Stimulated activated naive B cell treated with anti-CD40 and anti-IgM and Interleukin-4, amounts not matched to agents 10 μg/mL and 1 μg/mL and 100 μg/mL, for 72 hours (primary cell): ENCODE measurements at places on chromosomes 5 and 9.

DNA sequence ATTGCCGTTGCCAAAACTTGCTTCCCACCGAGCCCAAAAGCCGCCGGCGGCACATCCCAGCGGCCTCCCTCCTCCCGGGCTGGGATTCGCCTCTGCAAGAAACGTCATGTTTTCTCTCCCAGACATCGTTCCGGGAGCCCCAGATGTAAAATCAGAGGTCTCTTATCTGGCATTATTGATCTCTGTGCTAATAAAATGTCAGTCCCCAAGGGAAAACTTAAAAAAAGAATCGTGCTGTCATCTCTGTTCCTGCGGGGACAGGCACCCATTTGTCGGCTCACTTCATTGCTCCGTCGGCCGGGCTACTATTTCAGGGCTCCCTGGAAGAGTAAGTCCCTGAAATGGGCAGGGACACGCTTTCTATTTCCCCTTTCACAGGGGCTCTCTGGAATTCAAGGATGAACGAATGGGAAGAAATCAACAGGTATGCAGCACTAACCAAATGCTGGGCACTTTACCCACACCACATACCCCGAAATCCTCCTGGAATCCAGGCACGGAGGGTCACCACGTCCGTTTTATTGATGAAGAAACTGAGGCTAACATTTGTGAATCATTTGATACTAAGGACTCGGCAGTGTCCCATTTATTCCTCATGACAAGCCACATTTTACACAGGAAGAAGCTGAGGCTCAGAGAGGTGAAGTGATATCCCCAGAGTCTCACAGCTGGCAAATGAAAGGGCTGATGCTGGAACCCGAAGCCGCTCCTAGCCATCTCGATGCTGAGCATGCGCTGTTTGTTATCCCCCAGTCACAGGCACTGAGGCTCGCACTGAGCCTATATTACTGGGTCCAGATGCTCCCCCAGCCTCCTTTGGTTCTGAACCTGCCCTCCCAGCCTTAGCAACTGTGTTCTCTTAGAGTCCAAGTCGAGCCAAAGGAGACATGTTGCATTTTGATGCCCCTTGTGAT is 35.7 kb upstream of the MSX2 start:
- peaks cover 44% of the 10 kb centered on the region for H3K27me3 ChIP-seq
- H3K27ac ChIP-seq: no peak overlapping the region
- H3K4me1 ChIP-seq: peaks cover 7% of the 10 kb centered on the region
- no peaks in the 10 kb centered on the region for H3K36me3 ChIP-seq
- DNase-seq: no peak

DNA sequence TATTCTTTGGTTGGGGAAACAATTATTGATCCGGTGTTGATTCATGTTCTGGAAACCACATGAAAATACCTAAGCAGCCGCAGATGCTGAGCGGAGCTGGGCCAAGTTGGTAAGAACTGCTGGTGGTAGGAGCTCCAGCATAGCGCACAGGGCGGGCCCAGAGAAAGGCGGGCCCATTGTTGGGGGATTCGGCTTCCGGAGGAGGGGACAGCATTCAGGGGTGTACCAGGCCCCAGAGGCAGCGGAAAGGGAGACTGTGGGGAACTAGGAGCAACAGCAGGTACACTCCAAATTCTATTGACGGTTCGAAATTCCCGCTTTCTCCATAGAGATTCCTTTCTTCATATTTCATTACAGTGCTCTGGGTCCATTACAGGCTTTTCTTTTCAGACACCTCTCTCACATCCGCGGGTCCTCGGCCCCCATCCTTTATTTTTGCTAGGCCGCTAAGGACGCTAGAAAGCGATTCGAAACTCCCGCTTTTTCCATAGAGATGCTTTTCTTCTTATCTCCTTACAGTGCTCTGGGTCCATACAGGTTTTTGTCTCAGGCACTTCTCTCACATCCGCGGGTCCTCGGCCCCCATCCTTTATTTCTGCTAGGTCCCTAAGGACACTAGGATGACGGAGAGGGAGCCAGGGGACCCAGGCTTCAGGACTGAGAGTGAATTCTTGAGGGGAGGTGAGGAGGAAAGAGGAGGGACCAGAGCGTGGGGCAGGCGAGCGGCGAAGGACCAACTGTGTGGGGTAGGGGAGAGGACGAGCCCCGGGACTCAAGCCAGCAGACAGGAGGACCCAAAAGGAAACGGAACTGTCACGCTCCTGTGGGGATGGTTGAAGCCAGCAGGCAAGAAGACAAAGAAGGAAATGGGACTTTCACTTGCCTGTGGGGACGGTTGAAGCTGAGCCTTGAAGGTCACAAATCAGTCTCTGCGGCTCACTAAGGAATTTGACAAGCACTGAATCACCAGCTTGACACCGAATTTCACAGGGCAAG is at the start of gene CCDC152:
CCDC152 (plus strand) TSS at position 213 of the 996 bp plus-strand sequence. CDS start 2,304 bp downstream, outside the sequence.
- peaks cover 2% of the 10 kb centered on the region for H3K36me3 ChIP-seq
- peak; percentile 38 for DNase-seq
- no peaks in the 10 kb centered on the region for H3K27me3 ChIP-seq
- H3K27ac ChIP-seq: peak within 1 kb of the TSS; percentile 83
- H3K4me3 ChIP-seq: peak within 1 kb of the TSS; percentile 89

GRCh38 chr5:34858790-34859189 is 19.8 kb downstream of the TTC23L start:
- H3K27ac ChIP-seq: no peak overlapping the region
- H3K4me3 ChIP-seq: no peak overlapping the region
- DNase-seq: no peak

DNA sequence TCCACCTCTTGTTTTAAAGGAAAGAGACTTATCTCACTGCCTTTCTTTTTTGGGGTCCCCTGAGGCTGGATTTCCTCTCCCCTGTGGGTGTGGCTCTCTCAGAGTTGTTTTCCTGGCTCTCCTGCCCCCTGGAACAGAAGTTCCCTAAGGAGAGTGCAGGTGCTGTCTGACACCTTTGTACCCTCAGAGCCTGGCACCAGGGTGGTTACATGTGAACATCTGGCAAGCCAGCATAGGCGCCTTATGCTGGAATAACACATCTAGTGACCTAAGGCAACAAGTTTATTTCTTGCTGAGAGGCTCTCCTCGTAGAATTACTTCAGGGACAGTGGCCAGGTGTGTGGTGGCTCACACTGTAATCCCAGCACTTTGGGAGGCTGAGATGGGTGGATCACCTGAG is 172.9 kb upstream of the PTCH1 start:
- peaks cover 18% of the 10 kb centered on the region for H3K27me3 ChIP-seq
- H3K36me3 ChIP-seq: no peaks in the 10 kb centered on the region
- H3K4me3 ChIP-seq: no peak overlapping the region

DNA sequence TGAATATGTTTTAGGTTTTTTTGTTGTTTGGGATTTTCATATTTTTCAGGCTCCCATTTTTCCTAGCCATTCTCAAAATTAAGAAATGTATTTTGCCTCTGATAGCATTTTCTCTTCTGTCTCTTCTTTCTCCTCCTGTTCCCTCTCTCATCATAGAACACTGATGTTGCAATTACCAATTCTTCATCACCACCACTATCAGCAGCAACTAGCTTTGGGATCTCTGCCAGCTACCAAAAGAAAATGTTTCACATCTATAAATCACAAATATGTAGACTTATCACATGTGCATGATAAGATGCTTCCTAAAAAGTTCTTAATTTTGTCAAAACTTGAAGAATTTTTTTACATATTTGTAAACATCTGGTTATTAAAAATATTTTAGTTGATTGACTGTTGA is 887.1 kb downstream of the MAT2B start:
- no peaks in the 10 kb centered on the region for H3K4me1 ChIP-seq
- DNase-seq: no peak
- no peak overlapping the region for H3K27ac ChIP-seq
- H3K4me3 ChIP-seq: no peak overlapping the region
- no peaks in the 10 kb centered on the region for H3K36me3 ChIP-seq

- H3K27ac ChIP-seq: no peak overlapping the region
- H3K27me3 ChIP-seq: peaks cover 18% of the 10 kb centered on the region
- no peaks in the 10 kb centered on the region for H3K36me3 ChIP-seq
- H3K4me1 ChIP-seq: peaks cover 2% of the 10 kb centered on the region
- no peak for DNase-seq
- no peak overlapping the region for H3K4me3 ChIP-seq
Observed at GRCh38 chr5:159961176-159962160, 45.2 kb downstream of the ADRA1B start.

DNA sequence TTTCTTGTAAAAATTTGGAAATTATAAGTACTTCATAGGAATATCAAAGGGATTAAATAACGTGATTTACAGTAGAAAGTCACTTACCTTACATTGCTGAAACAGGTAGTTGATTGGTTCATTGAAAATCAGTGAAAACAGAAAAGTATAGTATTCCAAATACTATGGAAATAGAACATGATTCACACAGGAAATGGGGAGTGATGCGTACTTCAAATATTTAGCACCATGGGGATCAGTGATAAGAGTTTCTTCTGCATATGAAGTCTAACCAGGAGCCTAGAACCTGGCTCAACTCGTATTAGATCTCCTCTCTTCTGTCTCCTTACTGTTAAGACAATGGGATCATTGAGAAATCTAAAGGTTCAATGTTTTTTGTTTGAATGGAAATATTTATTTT is 133.3 kb downstream of the FAM174A start:
- H3K27ac ChIP-seq: no peak overlapping the region
- peaks cover 2% of the 10 kb centered on the region for H3K4me1 ChIP-seq
- H3K36me3 ChIP-seq: no peaks in the 10 kb centered on the region
- no peak for DNase-seq
- H3K27me3 ChIP-seq: no peaks in the 10 kb centered on the region
- no peak overlapping the region for H3K4me3 ChIP-seq

DNA sequence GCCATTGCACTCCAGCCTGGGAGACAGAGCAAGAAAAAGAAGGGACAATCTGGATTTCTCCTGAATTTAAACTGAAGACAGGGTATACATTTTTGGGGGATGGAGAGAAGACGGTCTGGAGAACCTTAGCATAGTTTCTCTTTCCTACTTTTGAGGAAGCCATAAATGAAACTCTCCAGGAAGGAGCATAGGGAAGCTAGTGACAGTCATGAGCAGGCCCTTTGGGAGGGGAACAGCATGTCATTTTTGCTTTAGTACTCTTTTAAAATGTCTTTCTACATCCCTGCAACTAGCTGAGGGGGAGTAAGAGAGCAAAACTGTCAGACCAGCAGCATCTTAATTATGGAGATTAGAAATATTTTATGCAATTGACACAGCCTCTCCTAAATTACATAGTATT is 8.2 kb upstream of the SLC44A1 start:
- H3K36me3 ChIP-seq: no peaks in the 10 kb centered on the region
- no peak overlapping the region for H3K4me3 ChIP-seq
- H3K4me1 ChIP-seq: no peaks in the 10 kb centered on the region
- H3K27me3 ChIP-seq: no peaks in the 10 kb centered on the region
- no peak for DNase-seq

- no peaks in the 10 kb centered on the region for H3K36me3 ChIP-seq
- H3K27ac ChIP-seq: peak overlapping the region; percentile 51
- no peak overlapping the region for H3K4me3 ChIP-seq
Observed at GRCh38 chr9:88531920-88532698, 2.9 kb upstream of the NXNL2 start.

- no peak for DNase-seq
- no peaks in the 10 kb centered on the region for H3K36me3 ChIP-seq
- H3K27ac ChIP-seq: no peak overlapping the region
- no peaks in the 10 kb centered on the region for H3K27me3 ChIP-seq
Observed at GRCh38 chr9:89949111-89949510, 344.3 kb downstream of the GADD45G start.

DNA sequence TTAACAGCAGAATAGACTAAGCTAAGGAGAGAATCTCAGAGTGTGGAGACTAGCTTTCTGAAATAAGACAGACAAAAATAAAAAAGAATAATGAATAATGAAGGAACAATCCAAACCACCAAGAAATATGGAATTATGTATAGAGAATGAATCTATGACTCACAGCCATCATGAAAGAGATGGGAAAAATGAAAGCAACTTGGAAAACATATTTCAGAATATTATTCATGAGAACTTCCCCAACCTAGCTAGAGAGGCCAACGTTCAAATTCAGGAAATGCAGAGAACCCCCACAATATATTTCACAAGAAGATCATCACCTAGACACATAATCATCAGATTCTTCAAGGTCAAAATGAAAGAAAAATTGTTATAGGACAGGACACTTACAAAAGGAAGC is 349.0 kb upstream of the MPDZ start:
- no peak overlapping the region for H3K4me3 ChIP-seq
- no peak for DNase-seq
- H3K36me3 ChIP-seq: no peaks in the 10 kb centered on the region

- no peak overlapping the region for H3K4me3 ChIP-seq
- peaks cover 9% of the 10 kb centered on the region for H3K36me3 ChIP-seq
- H3K4me1 ChIP-seq: no peaks in the 10 kb centered on the region
- H3K27ac ChIP-seq: no peak overlapping the region
- no peaks in the 10 kb centered on the region for H3K27me3 ChIP-seq
Observed at GRCh38 chr5:125357660-125358059, 611.2 kb upstream of the ZNF608 start.

DNA sequence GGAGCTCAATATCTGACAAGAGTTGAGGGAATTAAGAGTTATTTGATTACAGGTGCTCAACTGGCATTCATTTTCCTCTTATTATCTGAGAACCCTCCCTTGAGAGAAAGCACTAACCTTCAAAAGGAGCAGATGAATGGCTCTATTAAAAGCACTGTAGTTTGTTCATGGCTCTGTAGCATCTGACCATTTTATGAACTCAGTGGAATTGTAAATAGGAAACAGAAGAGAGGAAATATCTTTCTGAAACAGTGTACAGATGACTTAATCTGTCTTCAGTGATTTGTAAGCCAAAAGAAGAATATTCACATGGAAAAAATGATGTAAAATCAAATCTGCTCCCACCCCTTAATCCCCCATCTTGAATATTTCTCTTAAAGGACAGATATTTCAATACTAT is 810.4 kb upstream of the GRAMD2B start:
- H3K27me3 ChIP-seq: peaks cover 16% of the 10 kb centered on the region
- no peaks in the 10 kb centered on the region for H3K4me1 ChIP-seq
- DNase-seq: no peak
- no peak overlapping the region for H3K4me3 ChIP-seq

DNA sequence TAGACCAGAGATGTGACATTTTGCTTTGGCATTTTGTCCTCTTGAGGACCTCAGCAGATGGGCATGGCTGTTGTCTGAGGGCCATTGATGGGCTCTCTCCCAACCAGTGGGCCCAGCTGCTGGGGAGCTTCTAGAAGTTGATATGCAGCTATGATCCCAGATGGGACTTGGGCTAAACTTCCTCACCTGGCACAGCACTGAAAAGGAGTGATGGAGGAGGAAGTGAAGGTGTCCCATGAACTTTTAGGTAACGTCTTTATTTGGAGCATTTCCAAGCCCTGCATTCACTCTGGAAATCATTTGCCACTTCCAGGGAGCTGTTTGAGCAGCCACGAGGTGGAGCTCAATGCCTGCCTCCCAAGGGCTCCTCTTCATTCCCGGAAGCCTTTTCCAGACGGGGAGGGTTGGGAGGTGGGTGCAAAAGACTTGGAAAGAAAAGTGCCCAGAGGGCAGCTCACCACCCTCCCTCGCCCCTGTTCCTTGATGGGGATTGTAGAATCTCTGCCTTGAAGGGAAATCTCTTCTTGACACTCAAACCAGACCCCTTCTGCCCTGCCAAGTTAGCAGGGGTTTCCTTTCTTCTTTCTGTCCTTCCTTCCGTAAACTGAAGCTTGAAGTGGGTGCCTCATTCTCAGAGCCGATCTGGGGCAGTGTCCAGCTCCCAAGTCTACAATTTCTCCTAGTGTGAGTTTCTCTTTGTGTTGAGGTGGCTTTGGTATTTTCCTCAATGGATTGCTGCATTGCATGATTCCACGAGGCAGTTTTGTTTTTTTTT is 18.1 kb upstream of the NEUROG1 start:
- no peaks in the 10 kb centered on the region for H3K36me3 ChIP-seq
- peaks cover 78% of the 10 kb centered on the region for H3K27me3 ChIP-seq
- peaks cover 7% of the 10 kb centered on the region for H3K4me1 ChIP-seq
- DNase-seq: no peak
